Activated naive CD4-positive, alpha-beta T cell (primary cell): ENCODE measurements at places on chromosomes 4 and X.

GRCh38 chr4:11106190-11106589 is 322.5 kb downstream of the HS3ST1 start:
- DNase-seq: no peak

- no peak for DNase-seq
These were observed 25.2 kb downstream of the PPP1R2C start for GRCh38 chrX:42752730-42753129.

GRCh38 chrX:33379839-33380238 is 168.5 kb upstream of the DMD start:
- no peak for DNase-seq

DNA sequence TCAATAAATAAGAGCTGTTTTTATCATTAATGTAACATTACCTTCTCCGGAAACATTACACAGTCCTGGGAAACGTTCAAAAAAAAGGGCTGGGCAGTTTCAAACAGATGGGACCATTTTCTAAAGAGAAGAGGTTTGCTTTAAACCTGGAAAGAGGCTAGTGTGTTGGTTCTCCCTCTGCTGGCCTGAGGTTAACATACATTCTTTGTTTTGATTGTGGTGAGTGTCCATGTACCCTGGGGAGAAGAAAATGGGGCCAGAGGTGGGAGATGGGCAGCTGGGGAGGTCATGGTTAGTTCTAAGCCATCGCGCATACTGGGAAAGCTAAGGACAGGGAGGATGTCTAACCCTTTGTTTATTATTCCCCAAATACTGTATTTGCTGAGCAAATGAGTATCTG is 194.7 kb downstream of the CPEB2 start:
- no peak for DNase-seq

DNA sequence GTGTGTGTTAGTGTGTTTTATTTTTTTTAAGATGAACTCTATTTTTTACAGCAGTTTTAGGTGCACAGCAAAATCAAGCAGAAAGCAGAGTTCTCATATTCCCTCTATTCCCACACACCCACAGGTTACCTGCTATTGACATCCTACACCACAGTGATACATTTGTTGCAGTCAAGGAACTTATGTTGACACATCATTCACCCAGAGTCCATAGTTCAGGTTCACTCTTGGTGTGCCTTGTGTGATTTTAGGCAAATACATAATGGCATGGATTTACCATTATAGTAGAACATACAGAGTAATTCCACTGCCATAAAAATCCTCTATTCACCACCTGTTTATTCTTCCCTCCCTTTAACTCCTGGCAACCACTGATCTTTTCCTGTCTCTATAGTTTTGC is 28.7 kb downstream of the DIAPH2 start:
- DNase-seq: no peak

GRCh38 chr4:121069430-121069829 is 2.9 kb downstream of the NDNF start:
- DNase-seq: no peak

- no peak for DNase-seq
These were observed 23.5 kb downstream of the RAP1GDS1 start for GRCh38 chr4:98284640-98285046.

GRCh38 chr4:76697129-76697803 is 200.7 kb downstream of the SOWAHB start:
- no peak for DNase-seq

DNA sequence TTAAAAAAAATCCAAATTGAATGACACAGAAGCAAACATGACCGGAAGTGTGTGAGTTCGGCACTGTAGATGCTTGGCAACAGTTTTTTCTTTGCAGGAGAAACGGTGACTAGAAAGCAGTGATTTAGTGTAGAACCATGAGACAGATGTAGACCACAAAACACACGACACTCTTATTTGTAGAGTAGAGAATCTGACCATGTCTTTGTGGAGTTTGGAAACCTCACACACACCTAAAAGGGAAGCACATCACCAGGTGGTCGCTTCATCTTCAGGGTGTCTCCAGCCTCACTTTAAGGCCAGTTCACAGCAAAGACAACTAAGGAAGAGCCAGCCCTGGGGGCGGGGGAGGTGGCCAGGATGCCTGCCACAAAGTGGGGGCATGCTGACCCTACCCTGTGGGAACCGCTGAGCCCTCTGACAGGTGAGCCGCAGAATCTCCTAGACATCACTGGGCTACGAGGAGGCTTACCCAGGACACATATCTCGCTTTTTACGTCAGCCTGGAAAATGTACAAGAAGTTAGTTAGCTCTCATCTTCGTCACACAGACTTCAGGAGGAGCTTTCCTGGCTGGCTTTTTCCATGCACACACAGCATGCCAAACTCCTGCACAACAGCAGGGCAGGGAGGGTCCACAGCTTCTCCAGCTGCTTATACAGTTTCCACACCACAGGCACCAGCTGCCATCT is 64.4 kb upstream of the PDLIM3 start:
- no peak for DNase-seq

DNA sequence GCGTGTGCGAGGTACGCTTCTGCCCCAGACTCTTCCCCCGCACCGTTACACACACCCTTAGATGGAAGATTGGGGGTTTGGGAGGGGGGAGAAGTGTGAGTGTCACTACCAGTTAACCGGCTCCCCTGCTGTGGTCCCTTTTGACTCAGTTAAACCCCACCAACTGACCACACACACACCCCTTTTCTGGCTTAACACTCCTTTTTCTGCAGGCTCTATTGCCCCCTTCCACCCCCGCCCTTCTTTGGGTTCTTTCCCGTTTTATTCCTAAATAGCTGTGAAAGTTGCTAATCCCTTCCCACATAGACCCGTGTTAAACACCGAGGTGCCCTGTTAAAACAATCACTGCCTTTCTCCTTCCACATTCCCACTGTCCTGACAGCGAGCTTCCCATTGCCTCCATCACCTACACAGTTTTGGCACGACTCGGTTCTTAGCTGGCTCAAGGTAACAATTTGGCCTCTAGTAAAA is 3.7 kb upstream of the NR3C2 start:
- DNase-seq: no peak

GRCh38 chr4:2451036-2451520 is 17.8 kb upstream of the RNF4 start:
- no peak for DNase-seq

- DNase-seq: no peak
These were observed 526.5 kb downstream of the TRIML1 start for GRCh38 chr4:188665491-188666457.

DNA sequence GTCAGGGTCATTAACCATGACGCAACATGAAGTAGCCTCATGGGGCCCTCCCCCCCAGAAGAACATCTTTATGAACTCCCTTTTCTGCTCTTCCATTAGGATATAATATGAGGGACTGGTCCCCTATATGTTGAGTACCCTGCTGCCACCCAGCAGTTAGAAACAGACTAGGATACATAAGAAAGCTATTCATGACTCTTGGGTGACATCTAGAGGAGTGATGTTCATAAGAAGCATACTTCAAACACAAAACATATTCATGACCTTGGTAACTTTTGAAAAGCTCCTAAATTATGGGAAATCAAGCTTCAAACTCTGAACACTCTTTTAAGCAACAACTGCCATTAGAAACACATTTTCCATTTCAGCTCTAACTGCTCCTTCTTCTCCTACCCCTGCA is 155.2 kb upstream of the SPIN4 start:
- no peak for DNase-seq

- DNase-seq: no peak
These were observed 74.4 kb downstream of the PDLIM5 start for GRCh38 chr4:94525993-94526728.

GRCh38 chr4:127622921-127623796 is 9.6 kb upstream of the INTU start:
- DNase-seq: no peak

DNA sequence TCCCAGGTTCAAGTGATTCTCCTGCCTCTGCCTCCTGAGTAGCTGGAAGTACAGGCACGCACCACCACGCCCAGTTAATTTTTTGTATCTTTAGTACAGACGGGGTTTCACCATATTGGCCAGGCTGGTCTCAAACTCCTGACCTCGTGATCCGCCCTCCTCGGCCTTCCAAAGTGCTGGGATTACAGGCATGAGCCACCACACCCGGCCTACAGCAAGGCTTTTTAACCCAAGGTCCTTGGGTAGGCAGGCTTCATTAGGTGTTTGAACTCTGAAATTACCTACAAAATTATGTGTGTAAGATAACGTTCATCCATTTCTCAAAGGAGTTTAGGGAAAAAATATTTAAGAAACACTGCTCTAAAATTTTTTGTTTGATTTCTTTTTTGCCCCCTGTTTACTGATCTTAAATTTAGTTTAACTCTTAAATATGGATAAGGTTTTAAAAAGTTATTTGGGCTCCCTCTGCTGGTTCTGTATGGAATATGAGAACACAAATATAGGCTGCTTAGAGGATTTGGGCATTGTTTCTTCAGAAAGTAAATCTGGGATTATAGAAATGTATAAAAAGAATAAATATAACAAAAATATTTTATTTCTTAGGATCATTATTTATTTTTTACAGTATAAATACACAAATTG is 92.8 kb downstream of the CBR4 start:
- DNase-seq: no peak

- DNase-seq: peak; percentile 12
These were observed 829 bp downstream of the ELOVL6 start for GRCh38 chr4:110197529-110198042.

DNA sequence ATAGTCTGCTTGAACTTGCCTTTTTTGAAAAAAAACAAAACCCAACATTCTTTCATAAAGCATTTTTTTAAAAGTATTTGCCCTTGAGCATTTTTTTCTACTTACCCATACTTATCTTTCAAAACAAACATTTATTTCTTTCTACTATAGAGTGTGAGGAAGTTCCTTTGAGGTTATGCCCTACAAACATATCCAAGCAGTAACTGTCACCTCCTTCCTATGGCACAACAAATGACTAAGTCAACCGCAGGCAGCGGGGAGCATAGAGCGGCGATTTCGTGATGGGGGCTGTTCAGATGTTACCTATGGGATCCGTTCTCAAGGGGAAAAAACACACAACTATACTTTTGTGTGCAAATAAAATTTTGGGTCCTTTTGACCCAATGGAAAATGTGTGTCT is 19.4 kb downstream of the SPRY1 start:
- no peak for DNase-seq

DNA sequence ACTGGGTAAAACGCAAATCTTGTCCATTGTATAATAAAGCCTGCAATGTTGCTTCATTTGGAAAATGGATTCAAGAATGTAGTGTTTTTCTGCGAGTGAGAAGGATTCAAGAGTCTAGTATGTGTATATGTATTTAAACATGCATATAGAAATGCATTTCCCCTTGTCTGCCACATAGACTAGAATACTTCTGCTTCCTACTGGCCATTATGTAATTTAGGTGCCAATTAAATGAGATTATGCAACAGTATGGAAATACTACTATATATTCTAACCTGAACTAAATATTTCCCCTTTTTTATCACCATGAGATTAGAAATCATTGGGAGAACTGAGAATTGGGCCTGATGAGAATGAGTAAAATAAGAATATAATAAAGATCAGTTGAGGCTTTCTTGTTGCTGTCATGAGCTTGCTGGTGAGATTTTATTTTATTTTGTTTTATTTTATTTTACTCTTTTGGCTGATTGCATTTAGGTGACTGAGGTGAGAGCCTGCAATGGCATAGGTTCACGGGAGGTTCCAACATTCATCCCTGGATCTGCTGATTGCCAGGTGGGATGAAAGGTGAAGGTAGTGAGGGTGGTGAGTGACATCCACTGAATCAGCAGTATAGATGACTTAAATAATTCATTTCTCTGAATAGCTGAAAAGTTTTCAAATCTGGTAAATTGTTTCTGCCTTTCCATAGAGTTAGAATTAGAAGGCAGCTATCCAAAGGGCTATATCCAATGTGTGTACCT is 95.6 kb upstream of the SLC4A4 start:
- DNase-seq: no peak

GRCh38 chrX:18654875-18655836 is 16.8 kb downstream of the RS1 start:
- DNase-seq: no peak

DNA sequence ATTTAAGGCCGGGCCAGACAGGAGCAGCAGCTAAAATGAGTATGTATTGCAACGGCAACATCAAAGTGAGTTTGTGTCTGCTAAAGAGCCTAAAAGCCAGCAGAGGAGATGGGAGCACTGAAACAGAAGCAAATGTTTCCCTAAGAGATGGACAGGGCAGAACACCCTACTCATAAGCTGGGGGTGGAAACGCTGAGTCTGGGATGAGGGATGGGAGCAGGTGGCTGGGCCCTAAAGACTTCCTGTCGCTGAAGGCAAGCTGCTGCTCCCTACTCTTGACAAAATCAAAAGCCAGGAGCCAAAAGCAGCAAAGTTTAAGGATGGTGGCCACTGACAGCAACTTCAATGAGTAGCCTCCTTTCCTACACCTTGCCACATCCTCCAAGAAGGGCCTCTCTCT is 40.6 kb upstream of the NAP1L5 start:
- no peak for DNase-seq

- no peak for DNase-seq
These were observed 128.2 kb downstream of the SLC7A11 start for GRCh38 chr4:138113819-138114400.

GRCh38 chrX:51242212-51242611 is 90.4 kb upstream of the NUDT10 start:
- no peak for DNase-seq

GRCh38 chrX:30831082-30831481 is 58.0 kb downstream of the TAB3 start:
- no peak for DNase-seq

GRCh38 chr4:121784975-121785374 is 16.1 kb upstream of the EXOSC9 start:
- DNase-seq: no peak

- DNase-seq: no peak
These were observed 674.1 kb downstream of the RAPGEF2 start for GRCh38 chr4:159776961-159777360.

DNA sequence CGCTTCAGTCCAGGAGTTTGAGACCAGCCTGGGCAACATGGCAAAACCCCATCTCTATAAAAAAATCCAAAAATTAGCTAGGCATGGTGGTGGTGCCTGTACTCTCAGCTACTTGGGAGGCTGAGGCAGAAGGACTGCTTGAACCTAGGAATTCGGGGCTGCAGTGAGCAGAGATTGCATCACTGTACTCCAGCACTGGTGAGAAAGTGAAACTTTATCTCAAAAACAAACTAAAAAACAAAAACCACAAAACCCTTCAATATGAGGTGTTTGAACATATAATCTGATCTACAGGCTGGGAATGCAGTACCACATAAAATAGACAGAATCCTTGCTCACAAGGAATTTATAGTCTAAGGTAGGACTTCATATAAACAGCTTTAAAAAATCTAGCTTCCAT is 103.9 kb downstream of the PDS5A start:
- DNase-seq: no peak

- no peak for DNase-seq
These were observed 54.8 kb downstream of the CCDC149 start for GRCh38 chr4:24858026-24858425.

GRCh38 chr4:182918791-182919302 is 1.7 kb upstream of the DCTD start:
- no peak for DNase-seq

DNA sequence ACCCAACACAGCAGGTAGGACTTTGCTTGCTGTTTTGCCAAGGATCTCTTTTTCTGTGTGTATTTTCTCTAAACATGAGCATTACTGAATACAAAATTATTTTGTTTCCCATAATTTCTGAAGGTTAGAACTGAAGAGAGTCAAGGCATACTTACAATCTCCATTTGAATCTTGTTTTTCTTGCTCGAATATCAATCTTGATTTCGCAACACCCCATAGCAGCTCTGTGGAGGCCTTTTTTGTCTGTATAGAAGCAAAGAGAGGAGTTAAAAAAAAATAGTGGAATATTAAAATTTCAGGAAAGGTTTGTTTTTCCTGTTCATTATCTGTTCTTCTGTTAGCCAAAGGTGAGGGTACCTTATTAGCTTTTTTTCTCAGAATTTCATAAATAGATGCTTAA is 92.9 kb downstream of the TNIP2 start:
- DNase-seq: no peak

GRCh38 chrX:24859211-24859841 is 156.4 kb downstream of the ARX start:
- no peak for DNase-seq
